Stimulated activated CD4-positive, alpha-beta T cell treated with anti-CD3 and anti-CD28 coated beads, Interleukin-15, amount 100 ng/mL, for 24 hours (primary cell): ENCODE measurements at places on chromosomes 4 and X.

DNA sequence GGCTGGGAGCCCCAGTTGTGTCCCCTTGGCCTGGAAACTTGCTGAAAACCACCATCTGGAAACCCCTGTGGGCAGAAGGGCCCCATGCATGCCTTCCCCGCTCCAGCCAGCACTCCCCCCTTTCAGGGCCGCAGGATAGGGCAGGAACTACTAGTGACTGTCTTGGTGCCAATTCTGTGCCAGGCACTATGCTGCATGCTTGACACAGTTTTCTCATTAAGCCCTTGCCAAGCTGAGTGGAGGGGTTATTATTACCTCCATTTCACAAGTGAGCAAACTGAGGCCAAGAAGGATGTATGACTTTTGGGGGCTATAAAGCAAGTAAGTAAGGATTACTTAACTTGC, 73.6 kb upstream of the PJA1 start:
- DNase-seq = no peak

GRCh38 chr4:26459054-26459755, 31.1 kb downstream of the CCKAR start:
- no peak for DNase-seq

DNA sequence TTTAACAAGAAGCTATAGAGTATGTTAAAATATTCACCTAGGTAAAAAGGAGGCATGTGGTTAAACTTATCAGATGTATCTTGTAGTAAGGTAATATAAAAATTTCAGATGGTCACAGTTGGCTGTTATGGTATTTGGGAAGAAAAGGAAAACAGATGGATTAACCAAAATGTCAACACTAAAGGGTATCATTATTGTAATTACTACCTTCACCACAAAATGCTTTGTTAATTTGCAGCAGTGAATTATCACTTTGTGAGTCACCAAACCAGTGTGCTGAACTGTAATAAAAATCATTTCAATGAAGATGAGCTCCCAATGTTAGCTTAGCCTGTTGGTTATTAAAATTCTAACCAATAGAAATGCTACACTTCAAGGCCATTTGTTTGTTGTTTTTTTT, 233.9 kb downstream of the RPA4 start:
- no peak for DNase-seq

GRCh38 chr4:87032884-87033533, 98.2 kb downstream of the AFF1 start:
- DNase-seq = no peak

GRCh38 chrX:51151734-51152133, 180.9 kb upstream of the NUDT10 start:
- no peak for DNase-seq

- DNase-seq = no peak
Observed at GRCh38 chr4:182831376-182831775, 85.8 kb downstream of the DCTD start.

- DNase-seq = no peak
Observed at GRCh38 chr4:112374850-112375249, 77.7 kb downstream of the ALPK1 start.

- DNase-seq = no peak
Observed at GRCh38 chr4:127624173-127624572, 8.6 kb upstream of the INTU start.

GRCh38 chrX:103734125-103734760, 23.5 kb downstream of the TMEM31 start:
- peak; percentile 7 for DNase-seq

DNA sequence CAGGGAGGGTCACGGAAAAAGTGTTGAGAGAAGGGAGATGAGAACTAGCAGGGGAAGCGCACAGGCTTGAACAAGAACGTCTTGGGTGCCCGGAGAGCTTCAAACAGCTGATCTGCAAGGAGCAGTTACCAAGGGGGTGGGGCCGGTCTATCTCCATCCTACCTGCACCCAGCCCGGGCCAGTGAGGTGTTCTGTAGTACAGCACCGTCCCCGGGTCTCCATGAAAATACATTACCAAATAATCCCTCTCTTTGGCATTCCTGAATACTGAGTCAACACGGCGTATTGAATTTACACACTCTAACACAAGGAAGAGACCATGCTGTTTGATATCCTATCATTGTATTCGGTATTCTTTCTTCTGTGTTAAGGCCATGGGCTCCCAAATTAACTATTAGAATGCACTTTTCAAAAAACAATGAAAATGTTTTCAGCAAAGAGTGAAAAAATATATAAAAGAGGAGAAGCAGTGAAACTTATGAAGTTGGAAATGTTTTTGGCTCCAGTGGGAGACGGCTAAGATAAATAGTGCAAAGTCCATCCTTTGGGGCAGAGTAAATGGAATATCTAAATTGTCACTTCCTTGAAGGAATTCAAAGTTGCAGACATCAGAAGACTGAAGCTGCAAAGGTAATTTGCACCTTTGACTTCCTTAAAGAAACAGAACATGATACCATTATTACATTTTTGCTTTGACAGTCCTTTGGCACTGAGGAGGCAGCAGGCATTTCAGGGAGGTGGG, 90.3 kb downstream of the DHRSX start:
- DNase-seq = no peak
